ENCODE measurements at places on chromosomes 1 and 21.
A peak's percentile ranks its signal among the peaks of the same experiment; 100 is the strongest.

DNA sequence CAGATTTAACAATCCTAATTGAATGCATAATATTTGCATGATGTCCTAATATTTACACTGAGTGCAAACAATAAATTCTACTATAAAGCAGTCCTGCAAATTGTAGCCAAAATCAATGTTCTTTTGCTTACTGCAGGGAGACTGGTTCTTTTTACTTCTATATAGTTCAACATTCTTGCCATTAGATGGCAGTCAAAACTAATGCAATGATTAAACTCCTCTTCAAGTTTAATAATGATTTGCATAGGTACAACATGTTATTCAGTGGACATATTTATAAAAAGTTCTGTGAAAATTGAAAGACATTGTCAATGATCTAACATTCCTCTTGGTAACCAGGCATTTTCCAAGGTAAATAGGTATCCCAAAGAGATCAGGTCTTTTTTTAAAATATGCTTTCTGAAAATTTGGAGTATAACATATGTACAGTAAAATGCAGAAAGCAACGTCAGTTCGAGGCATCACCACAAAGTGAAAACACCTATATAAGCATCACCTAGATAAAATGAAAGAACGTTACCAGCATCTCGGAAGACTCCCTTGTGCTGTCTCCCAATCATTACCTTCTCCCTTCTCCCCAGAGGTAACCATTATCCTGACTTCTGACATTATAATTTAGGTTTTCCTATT lies 9.8 kb upstream of the FNBP1L start:
- peak; percentile 36 for DNase-seq

GRCh38 chr1:56578963-56579875 lies at the start of gene PLPP3:
Gene PLPP3 (minus strand): TSS chr1:56579563. CDS start chr1:56579016, 547 bp downstream.
- DNase-seq, result peak; percentile 74

- DNase-seq, result no peak
These were observed 170.6 kb downstream of the PDE4B start for GRCh38 chr1:65963156-65963888.

- no peak for DNase-seq
These were observed 27.1 kb downstream of the TRAF5 start for GRCh38 chr1:211353562-211354212.

- DNase-seq, result no peak
These were observed 74.7 kb upstream of the POU3F1 start for GRCh38 chr1:38121231-38121680.

DNA sequence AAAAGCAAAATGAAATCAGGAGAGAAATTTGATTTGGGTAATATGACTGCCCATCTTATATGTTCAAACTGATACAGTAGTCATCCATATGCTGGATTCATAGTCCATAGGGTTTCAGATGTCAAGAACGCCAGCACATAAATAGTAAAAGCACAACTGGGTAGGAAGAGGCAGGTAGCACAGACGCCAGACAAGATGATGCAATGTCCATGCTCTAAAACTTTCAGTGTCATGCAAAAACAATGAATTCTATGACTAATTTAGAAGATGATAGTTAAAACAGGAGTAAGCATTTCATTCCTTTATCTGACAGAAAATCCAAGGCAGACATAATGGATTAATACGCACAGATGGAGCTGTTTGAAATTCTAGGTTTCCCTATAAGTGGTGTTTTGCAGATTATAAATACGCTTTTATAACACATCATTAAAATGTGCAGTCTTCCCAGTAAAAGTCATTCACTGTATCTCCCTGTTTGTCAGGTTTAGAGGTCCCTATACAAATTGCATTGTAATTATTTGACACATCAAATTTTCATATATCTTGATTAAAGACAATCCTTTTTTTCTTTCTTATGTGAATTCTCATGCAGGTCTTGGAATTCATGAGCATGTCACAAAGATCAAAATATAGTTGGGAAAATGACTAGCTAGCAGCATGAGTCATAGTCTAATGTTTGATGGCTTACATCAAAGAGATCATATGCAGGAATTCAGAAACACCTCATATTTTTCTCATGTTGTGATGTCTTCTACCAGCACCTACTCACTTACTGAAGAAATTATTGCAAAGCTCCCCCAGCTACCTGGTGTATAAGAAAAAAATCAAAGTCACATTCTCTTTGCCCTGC lies 139.9 kb downstream of the DSCAM start:
- DNase-seq, result no peak

DNA sequence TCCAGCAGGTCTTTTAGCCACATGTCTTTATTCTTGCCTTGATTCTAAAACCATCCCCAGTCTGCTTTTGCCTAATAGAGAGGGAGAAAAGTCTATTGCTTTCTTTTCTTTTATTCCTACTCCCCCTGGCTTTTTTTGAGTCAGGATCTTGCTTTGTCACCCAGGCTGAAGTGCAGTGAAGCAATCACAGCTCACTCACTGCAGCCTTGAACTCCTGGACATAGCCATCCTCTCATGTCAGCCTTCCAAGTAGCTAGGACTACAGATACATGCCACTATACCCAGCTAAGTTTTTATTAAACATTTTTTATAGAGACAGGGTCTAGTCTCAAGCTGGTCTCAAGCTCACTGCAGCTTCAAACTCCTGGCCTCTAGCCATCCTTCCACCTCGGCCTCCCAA lies 72.5 kb upstream of the PAXBP1 start:
- DNase-seq, result no peak

DNA sequence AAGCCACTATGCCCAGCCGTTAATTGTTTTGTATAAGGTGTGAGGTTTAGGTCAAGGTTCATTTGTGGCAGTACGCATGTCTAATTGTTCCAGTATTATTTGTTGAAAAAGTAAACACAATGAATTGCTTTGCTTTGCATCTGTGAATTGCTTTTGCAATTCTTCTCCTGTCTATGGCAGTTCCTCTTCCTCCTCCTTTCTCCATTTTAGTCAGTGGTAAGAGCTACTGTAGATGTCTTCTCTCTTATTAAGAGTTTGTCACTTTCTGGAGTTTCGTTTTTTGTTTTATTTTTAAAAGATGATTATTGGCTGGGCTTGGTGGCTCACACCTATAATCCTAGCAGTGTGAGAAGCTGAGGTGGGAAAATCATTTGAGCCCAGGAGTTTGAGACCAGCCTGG lies 29.2 kb downstream of the C1orf185 start:
- DNase-seq, result no peak

DNA sequence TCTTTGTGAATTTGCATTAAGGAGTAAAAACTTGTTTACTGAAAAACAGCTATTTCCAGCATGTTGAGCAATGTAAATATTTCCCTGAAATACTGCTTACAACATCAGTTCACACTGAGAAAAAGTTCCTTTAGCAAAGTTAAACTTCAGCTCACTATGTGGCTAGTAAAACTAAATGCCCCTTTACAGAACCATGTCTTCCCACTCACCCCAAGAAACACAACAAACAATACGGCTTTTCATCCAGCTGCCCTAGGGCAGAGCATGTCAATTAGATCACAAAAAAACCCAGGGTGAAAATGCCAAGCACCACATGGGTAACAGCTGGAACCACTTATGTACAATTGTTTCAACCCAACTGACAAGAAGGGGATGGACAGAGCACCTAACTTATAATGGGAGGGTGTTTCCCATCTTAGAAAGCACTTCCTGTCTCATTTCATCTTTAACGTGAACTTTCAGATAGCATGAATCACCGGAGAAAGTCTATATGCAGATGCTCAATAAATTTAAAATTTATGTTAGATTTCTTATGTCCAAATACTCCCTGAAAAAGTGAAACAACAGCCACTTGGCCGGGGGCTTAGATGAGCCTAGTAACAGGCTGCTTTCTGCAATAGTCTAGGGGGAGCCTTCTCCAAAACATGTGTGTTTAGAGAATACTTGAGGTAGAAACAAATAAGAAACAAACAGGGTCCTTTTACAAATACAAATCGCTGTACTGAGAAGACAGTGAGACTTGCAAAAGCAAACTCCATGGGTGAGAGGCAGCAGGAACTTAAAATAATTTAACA lies 6.6 kb downstream of the NID1 start:
- no peak for DNase-seq

DNA sequence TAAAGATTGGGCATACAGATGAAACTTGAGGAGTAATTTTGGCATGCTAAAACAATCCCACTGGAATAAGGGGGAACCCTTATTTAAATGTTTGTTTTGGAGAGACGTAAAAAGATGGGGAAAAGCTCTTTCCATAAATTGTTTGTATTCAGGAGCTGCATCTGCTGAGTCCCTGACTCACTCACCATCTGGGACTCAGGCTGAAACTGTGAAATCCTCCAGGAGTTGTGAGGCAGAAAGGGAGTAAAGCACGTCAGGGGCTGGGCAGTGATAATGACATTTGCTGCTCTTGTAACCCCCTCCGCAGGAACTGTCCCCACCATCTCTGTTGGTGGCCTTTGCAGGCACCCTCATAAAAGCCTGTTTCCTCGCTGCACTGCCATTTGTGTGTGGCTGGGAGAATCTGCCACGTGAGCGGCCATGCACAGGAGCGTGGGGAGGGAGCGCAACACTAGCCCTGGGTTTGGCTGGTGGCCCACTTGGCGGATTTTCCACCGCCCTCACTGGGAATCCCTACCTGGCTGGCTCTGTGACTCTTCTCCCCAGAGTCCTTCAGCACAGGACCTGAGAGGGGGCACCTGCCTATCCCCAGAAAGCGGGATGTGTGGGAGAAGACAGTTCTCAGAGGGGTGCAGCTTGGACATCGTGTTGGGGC lies 45.3 kb downstream of the ZSCAN20 start:
- peak; percentile 59 for DNase-seq
